ENCODE measurements at places on chromosomes 1 and 21.

- DNase-seq: peak; percentile 53
These were observed at the start of gene MAP3K6 for GRCh38 chr1:27366411-27367159. Gene MAP3K6, minus strand, starts transcription at chr1:27366961. Its CDS starts 364 bp downstream, at chr1:27366597.

- DNase-seq: no peak
These were observed 152.3 kb downstream of the PCNX2 start for GRCh38 chr1:233143241-233143640.

GRCh38 chr1:99672530-99673213 is 26.8 kb downstream of the PALMD start:
- DNase-seq: no peak

- no peak for DNase-seq
These were observed 50.4 kb downstream of the TENT5C start for GRCh38 chr1:117656202-117656641.

DNA sequence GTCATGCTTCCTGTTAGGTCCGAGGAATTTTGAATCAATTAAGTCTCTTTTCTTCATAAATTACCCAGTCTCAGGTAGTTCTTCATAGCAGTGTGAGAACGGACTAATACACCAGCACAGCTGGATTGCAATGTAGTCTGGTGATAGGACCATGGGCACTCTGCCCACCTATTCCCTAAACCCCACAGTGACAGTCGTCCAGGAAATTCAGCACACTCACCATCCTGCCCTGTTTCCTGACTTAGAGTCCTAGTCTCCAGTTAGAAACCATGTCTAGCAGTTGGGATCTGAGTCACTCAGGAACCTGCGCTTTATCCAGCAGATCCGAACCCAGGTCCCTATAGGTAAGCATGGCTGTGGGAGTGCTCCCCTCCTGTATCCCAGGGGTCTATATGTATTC is 149.3 kb upstream of the TNR start:
- DNase-seq: no peak

DNA sequence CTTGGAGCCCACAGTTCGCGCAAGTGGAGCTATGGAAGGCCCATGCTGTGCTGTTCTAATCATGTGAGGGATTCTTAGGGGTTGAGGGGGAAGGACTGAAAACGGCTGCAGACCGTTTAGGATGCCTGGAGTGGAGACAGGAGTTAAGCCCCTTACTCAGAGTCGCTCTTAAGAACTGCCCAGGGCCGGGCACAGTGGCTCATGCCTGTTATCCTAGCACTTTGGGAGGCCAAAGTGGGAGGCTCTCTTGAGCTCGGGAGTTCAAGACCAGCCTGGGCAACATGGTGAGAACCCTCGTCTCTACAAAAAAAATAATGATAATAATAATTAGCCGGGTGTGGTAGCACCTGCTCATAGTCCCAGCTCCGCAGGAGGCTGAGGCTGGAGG is 1.1 kb downstream of the ZNF672 start:
- DNase-seq: no peak

- DNase-seq: no peak
These were observed 28.0 kb downstream of the MPZL1 start for GRCh38 chr1:167749741-167750140.

GRCh38 chr1:246181241-246181640 is 325.8 kb downstream of the SMYD3 start:
- DNase-seq: no peak

GRCh38 chr1:227961651-227962466 is 14.1 kb upstream of the WNT9A start:
- no peak for DNase-seq

DNA sequence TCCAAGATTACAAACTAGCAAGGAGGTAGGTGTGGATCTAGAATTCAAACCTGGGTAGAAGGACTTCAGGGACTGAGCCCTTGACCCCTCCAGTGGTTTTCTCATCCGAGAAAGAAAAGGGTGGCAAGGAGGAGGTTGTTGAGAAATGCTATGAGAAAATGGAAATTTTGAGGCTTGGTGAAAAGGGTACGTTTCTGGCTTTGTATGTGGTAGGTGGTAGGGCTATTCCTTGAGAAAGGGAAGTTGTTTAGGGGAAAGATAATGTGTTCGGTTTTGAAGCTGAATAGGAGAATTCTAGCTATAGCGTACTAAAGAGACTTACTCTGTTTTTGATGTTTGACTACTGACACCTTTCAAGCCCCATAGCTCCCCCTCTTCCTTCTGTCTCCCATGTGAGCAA is 133.8 kb downstream of the CNIH3 start:
- no peak for DNase-seq

DNA sequence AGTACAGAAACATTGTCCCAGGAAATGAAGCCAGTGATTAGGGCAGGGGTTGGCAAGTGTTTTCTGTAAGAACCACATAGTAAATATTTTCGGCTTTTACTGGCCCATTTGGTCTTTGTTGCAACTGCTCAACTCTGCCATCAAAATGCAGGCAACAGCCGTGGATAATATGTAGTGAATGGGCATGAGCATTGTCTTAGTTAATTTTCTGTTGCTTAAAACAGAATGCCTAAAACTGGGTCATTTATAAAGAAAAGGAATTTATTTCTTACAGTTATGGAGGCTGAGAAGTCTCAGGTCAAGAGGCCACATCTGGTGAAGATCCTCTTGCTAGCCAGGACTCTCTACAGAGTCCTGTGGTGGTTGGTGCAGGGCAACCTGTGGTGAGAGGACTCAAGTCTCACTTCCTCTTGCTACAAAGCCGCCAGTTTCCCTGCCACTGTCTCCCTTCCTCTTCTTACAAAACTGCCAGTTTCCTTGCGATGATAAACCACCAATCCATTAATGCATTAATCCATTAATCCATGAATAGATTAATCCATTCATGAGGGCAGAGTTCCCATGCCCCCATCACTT is 166.4 kb downstream of the PSMG1 start:
- no peak for DNase-seq

- DNase-seq: peak; percentile 57
These were observed at the start of gene E2F2 for GRCh38 chr1:23530747-23531561. Gene E2F2, minus strand, starts transcription at chr1:23531233. Its CDS starts 440 bp downstream, at chr1:23530793.

DNA sequence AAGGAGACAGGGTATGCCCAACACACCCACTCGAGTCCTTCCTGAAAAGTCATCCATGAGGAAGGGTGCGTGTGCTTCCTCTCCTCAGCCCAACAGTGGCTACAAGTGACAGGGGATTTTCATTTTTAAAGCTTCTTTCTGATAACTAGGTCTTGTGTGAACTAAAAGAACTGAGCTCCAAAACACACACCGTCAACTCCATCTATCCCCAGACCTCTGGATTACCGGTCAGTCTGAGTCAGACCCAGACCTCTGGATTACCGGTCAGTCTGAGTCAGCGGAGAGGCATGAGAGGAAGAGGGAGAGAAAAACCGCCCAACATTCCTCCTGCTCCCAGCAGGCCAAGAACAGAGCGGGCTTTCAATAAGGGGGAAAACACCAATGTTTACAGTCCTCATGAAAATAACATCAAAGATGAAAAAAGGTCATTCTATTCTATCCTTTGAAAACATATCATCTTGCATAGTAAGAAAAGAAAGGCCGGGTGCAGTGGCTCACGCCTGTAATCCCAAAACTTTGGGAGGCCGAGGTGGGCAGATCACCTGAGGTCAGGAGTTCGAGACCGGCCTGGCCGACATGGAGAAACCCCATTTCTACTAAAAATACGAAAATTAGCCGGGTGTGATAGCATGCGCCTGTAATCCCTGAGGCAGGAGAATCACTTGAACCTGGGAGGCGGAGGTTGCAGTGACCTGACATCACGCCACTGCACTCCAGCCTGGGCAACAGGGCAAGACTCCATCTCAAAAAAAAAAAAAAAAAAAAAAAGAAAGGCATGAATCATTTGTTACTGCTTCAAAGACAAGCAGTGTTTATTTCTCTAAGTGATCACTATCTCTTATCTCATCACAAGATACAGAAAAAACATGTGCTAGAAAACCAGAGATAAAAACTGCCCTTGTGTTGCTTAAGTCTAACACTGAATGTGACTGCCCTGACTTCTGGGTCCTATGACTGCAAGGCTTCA is 3.4 kb downstream of the PTTG1IP start:
- peak; percentile 86 for DNase-seq

DNA sequence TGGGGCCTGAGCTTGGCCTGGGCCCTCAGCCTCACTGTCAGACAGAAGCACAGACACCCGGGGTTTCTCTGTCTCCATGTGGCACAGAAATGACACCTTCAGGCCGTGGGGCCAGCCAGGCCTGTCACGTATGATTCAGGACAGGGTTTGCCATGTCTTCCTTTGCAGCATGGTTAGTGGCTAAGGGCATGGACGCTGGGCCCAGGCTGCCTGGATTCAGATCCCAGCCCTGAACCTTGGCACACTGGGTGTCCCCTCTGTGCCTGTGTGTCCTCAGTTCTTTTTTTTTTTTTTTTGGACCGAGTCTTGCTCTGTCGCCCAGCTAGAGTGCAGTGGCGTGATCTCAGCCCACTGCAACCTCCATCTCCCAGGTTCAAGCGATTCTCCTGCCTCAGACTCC is 73.6 kb downstream of the SPSB1 start:
- no peak for DNase-seq

DNA sequence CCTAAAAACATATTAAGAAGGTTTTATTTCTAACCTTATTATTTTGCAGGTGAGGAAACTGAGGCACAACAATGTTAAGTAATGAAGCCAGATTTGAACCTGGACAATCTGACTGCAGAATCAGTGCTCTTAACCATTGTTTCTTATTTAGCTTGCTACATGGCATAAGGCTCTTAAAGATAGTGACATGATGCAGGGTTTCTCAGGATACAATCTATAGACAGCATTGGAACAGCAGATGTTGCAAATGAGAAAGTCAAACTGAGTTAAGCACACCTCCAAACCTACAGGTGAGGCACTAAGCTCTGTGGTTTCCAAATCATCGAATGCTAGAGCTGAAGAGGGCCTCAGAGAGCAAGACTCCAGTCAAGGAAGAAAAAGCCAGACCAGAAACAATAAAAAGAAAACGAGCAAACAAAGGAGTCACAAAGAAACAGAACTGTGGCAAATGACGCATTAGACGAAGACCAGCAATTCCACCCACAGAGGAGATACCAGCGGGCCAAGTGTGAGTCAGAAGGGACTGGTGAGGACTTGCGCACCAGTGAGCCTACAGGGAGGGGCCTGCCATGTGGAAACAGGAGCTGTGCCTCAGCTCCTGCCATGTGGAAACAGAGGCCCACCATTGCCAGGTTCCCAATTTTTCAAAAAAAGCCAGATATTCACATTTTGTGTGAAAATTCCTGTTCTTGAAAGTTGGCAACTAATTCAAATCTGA is 14.4 kb downstream of the CD58 start:
- DNase-seq: peak; percentile 30

DNA sequence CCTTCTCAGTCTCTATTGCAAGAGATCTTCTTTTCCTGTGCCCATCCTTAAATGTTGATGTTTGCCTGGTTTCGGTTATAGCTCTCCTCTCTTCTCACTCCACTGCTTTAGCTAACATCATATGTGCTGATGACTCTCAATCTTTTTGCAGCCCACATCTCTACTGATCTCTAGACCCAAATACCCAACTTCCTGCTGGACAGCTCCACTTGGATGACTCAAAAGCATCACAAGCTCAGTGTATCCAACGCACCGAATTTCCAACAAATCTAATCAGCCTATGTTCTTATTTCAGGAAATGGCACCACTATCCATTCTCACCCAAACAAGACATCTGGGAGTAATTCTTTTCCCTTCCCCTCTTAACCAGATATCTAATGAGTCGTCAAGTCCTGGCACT is 79.1 kb upstream of the ARTN start:
- no peak for DNase-seq

GRCh38 chr21:25062061-25062460 is 545.2 kb downstream of the MRPL39 start:
- DNase-seq: no peak

DNA sequence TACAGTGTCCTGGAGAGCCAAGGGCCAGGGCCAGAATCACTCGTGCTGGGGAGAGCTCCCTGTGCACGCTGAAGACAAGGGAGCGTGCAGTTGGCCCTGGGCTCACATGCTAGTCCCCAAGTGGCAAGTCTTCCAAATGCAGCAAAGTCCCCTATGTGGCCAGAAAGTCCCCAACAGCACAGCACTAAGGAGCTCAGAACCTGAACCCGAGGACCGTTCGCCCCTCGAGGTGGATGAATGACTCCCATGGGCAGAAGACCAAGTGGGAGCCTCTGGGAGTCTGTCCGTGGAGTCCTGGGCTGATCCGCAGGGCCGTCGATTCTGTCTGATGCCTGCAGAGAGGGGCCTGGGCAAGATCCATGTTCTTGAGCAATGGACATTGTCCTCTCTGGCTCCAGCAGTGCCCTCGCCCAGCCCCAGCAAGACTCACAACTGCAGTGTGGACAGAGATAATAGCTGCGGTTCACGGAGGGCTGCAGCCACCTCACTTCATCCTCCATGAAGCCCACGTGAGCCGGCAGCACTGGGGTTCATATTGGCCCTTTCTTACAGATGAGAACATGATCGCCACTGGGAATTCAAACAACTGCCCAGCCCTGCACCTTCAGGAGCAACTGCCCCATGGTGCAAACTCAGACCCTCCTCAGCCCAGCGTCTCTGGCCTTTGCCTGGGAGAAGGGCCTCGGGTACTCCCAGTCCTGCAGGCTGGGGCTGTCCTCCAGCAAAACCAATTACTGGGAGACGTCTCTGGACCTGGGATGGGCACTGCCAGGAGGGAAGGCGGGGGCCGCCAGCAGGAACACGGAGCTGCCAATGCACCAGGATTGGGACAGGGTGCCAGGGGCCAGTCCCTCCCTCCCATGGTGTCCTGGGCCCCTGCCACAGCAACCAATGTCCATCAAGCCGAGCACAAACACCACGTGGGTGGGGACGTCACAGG is 243.7 kb downstream of the NPHP4 start:
- DNase-seq: no peak

DNA sequence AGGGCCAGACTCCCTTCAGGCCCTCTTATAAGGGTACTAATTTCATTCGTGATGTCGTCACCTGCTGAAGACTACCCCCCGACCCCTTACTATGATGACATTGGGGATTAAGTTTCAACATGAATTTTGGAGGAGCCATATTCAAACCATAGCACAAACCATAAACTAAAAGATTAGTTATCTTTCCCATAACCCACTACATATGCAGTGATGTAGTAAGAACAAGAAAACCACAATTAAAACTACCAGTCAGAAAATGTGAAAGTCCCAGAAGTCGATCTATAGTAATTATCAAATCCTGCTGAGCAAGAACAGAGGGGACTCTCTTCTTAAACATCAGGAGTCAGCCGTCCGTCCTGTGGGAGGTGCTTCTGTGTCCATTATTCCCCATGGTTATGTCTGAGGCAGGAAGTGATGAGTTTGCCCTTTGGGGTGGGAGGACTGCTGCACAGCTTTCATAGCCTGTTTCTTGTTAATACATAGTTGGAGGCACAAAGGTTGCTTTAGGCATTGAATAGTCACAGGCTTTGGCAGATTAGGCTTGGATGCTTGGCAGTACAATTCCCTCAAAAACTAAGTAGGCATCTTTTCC is 35.9 kb upstream of the PTGFRN start:
- DNase-seq: no peak

GRCh38 chr1:43781574-43781973 is 74.2 kb downstream of the ST3GAL3 start:
- DNase-seq: no peak

Data from GM04504 (cell line).